Nucleus accumbens (tissue), 56 donors: ENCODE measurements at places on chromosomes 1 and 21.

GRCh38 chr1:216055004-216055403 lies 368.2 kb downstream of the USH2A start:
- no peak for DNase-seq

DNA sequence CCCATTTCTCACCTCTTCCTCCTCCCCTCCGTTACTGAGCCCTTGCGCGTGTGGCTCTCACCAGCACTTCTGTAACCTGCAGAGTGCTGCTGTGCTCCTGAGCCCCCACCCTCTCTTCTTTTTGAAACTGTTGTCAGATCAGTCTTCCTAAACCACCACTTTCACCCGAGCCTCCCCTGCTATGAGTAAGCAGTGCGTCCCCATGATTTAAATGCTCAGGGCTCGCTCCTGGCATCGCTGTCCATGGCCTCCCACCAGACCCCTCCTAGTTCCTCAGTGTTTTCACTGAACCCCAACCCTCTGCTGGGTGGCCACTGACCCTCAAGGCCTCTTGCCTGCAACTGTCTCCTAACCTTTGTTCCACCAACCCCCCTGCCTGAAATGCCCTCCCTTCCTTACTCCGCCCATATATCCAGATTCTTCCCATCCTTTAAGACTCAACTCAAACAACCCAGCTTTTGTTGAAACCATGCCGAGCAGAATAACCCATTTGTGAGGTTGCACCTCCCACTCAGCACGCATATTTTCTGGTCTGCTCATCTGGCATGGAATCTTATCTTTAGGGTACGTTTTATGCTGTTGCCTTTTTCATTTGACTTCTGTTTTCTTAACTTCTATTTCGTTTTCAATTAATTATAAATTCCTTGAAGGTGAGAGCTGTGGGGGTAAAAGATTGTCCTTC lies 64.5 kb upstream of the FAM3B start:
- no peak for DNase-seq

DNA sequence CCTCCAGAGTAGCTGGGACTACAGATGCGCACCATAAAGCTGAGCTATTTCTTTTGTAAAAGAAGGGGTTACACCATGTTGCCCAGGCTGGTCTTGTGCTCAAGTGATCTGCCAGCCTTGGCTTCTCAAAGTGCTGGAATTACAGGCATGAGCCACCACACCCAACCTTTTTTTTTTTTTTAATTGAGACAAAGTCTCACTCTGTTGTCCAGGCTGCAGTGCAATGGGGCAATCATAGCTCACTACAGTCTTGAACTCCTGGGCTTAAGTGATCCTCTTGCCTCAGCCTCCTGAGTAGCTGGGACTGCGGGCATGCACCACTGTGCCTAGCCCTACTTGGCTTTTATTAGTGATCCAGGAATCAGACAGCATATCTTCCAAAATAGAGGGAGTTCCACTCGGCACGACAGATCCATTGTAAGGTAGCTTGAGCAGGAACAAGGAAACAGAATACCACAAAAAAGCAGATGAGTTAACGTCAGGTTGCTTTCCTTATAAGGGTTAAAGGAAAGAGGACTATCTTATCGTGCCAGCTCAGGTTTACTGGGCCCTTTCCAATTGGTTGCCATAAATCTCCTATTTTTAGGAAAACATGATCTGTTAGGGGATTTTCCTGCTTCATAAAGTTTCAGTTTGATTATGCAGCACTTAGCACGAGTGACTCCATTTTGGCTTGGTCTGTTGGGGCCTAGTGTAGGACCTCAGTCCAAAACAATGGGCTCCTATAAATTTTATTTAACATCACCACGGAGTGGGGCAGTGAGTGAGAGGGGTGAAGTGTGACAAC lies 45.2 kb downstream of the NENF start:
- DNase-seq: no peak

DNA sequence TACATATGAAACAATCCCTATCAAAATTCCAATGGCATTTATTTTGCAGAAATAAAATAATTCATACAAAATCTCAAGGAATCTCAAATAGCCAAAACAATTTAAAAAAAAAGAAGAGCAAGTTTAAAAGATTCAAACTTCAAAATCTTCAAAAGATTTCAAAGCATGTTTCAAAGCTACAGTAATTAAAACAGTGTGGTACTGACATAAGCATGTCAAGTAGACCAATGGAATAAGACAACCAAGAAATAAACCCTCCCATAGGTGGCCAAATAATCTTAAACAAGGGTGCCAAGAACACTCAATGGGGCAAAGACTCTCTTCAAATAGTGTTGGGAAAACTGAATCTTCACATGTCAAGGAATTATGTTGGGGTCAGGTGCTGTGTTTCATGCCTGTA lies 28.0 kb upstream of the UCK2 start:
- no peak for DNase-seq

DNA sequence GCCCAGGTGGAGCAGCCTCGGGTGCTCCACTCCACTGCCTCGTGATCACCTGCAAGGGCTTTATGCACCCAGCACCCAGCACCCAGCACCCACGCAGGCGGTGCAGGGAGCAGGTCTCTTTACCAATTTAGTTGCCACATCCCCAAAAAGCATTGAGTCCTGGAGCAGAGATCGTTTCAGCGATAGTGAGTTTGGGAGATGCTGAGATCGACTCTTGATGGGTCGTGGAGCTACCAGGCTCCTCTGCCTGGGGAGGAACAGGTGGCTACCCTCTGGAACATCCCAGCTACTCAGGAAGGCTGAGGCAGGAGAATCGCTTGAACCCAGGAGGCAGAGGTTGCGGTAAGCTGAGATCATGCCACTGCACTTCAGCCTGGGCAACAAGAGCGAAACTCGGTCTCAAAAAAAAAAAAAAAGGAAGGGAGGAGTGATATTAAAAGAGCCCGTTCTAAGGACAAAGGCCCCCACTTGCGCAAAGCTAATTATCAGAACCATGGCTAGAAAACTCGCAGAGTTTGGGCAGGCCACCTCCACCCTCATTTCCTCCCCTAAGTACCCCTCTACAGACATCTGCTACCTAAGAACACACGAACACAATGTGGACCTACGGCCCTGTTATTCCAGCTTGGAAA lies 106.5 kb upstream of the SLC45A1 start:
- no peak for DNase-seq

DNA sequence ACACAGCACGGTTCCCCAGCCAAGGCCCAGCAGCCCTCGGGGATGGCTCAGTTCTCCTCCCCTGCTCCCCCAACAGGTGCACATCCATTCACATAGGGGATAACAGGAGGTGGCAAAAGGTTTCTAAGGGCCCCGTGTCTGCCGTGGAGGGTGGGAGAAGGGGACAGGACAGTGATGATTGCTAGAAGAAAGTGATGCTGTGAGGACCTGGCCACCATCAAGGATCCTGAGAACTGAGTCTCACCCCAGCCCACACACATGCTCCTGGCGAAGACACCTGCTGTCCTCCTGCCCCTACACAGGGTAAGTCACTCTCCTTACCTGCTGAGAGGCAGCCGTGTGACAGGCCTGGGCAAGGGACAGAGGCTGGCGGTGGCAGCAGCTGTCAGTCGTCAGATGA lies 54.5 kb downstream of the GNG4 start:
- no peak for DNase-seq

- DNase-seq: no peak
Measured at GRCh38 chr1:183105449-183105848, 80.6 kb upstream of the LAMC2 start.

- DNase-seq: no peak
Measured at GRCh38 chr1:54652168-54652567, 10.6 kb downstream of the MROH7 start.

- DNase-seq: no peak
Measured at GRCh38 chr1:81020506-81020905, 780.2 kb upstream of the ADGRL2 start.

GRCh38 chr21:31501926-31502325 lies 157.6 kb upstream of the SOD1 start:
- no peak for DNase-seq

- no peak for DNase-seq
Measured at GRCh38 chr1:167456926-167457325, 61.4 kb downstream of the CD247 start.

DNA sequence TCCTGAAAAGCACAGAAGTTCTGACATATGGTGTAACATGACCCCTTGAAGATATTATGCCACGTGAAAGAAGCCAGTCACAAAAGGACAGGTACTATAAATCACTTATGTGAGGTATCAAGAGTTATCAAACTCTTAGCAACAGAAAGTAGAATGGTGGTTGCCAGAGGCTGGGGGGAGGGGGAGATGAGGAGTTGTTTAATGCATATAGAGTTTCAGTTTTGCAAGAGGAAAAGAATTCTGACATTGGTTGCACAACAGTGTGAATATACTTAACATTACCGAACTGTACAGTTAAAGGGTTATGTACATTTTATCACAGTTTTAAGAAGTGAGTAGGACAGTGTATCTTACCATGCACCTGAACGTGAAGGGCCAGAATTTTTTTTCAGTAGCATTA lies 80.0 kb downstream of the USP25 start:
- no peak for DNase-seq

DNA sequence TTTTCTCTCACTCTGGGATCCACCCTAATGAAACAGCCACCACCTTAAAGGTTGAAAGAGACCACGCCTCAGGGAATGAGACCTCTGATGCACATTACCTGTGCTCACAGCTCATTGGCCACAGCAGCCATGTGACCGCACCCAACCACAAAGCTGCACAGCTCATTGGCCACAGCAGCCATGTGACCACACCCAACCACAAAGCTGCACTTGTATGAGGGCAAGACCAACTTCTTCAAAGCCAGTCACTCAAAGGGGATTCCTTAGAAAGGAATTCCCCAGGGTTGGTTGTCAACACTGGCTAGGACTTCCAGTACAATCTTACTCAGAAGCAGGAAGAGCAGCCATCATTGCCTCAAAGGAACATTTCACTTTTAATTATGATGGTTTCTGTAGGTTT lies 43.6 kb upstream of the PDE9A start:
- DNase-seq: no peak
